ENCODE measurements at places on chromosomes 6 and 20. TPM values are rescaled to one million over a fixed set of nuclear protein-coding genes. Genes with fewer than 3 reads are reported as not detected.

LST1 gene
- total RNA-seq, result 74.9 TPM

MED20 gene
- 23.7 TPM for total RNA-seq

DNA sequence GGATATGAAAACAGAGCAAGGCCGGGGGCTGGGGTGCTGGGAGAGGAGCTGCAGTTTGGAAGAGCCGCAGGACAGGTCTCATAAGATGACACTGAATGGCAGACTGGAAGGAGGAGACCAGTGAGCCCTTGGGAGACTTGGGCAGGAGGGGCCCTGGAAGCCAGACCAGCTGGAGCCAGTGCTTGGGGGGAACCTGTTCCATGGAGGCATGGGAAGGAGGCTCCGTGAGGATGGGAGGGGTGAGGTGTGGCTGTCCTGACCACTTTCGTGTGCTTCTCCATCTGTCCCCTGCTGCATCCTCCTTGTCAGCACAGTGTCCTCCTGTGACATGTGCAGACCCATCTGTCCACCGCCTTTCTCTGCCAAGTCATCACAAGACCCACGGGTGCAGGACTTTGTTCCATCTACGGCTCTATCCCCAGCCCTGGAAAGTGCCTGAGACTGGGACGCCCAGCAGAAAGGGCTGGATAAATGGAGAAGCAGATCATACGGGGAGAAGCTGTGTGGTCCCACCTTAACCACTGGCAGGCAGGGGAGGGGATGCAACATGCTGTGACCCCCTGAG, 84.8 kb upstream of the MPC1 start:
- DNase-seq, result no peak

GRCh38 chr6:43858161-43859153, 88.4 kb downstream of the VEGFA start:
- DNase-seq, result no peak

DNA sequence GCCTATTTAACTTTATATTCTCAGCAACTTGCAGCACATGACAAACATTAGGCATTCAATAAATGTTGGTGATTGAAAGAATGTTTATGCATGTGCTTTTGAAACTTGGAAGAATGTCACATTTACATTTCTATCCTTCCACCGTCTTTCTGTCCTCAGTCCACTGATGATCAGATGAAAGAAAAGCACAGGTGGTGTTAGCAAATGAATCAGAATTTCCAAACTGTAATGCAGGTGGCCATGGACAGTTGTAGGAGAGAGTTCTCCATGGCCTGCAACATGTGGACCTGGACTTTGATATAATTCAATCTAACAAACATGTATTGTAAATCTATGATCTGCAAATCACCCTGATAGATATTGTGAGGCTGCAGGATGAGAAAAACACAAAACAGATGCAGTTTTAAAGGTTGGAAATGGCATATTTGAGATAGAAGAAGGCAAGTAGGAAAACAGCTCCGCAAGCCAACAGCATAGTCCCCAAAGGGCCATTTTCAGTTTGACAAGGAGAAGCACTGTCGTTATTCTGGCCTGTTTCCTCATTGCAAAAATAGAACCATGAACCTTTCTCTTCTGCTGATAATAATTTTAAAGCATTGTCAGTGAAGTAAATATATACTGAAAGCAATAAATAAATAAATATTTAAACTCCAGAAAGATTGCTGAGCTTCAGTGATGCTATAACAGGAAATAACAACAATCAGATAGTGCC, 119.4 kb downstream of the AIG1 start:
- no peak for DNase-seq
